ENCODE measurements at places on chromosomes 6 and 20.

- no peak for DNase-seq
These were observed 22.2 kb downstream of the OLIG3 start for GRCh38 chr6:137471986-137472385.

- no peak for DNase-seq
These were observed 328.4 kb downstream of the BCKDHB start for GRCh38 chr6:80434691-80435350.

DNA sequence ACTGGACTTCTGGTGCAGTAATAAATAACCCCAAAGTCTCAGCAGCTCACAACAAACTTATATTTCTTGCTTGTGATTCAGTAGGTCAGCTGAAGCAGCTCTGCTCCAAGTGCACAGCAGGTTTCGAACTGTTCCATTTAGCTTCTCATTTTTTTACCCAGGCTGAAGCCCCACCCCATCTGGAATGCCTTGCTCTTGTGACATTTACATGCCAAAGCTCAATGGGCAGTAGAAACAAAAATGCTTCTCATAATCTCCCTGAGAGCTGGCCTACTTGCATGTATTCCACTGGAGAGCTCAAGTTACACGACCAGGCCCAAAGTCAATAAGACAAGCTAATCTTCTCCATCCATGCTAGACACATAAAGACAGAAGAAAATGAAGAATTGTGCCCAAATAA lies 165.2 kb downstream of the HAO1 start:
- DNase-seq, result peak; percentile 40

DNA sequence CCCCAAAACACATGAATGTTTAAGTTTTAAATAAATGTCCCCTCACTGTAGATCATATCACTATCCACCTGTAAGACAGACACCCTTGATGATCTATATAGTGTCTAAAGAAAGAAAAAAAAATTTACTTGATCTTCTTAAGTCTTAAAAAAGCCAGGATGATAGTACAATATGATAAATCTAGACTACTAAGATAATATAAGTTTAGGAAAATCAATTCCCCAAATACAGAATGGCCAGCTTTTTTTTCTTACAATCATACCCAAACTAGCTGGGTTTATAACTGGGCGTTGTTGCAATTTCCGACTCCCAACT lies 14.4 kb downstream of the ZNF217 start:
- no peak for DNase-seq

DNA sequence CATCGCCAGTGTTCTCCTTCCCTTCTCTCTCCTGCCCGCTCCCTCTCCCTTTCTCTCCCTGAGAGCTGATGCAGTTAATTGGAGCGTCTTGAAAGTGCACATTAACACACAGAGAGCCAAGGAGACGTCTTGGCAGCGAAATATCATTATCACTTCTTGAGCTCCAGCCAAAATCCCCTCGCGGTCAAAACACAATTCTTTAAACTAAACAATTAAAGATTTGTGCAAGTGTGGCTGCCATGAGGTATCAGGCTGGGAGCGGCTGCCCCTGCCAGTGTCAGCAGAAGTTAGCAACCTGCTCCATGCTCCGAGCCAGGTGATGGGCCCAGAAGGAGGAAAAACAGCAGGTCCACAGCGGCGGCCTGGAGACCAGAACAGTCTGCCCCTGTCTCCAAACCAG lies 100.9 kb upstream of the FOXP4 start:
- DNase-seq, result no peak

GRCh38 chr20:14312001-14312400 lies 25.4 kb downstream of the FLRT3 start:
- no peak for DNase-seq

GRCh38 chr20:6882561-6883291 lies 115.2 kb downstream of the BMP2 start:
- DNase-seq, result peak; percentile 4

DNA sequence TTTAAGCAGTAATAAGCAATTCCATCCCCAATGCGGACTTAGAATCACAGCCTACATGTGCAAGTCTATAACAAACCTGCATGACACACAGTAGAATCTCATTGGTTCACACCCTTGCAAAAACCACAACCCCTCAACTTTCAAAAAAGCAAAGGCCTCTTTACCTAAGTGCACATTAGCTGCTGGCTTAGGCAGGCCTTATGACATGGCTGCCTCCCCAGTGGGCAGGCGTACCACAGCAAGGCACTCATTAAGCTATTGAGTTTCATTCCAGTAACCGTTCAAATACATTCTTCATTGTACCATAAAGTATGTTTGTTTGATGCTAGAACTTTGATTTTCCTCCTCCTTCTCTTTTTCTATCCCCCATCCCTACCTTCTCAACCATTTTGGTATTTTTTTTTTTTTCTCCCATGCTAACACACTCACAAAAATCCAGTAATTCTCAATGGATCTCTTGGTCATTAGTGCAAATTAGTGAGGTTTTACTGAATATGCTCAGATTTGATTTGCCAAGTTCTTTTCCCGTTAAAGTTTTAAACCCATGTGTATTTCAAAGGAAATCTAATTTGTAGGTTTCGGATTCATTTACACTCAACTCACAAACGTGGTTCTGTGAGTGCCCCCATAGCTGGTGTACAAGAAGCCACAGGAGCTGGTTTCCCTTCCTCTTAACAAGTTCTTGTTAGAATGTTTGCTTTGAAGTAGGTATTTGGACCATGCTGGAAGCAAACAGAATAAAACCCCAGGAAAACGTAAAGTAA lies 460.4 kb upstream of the RUNX2 start:
- no peak for DNase-seq

DNA sequence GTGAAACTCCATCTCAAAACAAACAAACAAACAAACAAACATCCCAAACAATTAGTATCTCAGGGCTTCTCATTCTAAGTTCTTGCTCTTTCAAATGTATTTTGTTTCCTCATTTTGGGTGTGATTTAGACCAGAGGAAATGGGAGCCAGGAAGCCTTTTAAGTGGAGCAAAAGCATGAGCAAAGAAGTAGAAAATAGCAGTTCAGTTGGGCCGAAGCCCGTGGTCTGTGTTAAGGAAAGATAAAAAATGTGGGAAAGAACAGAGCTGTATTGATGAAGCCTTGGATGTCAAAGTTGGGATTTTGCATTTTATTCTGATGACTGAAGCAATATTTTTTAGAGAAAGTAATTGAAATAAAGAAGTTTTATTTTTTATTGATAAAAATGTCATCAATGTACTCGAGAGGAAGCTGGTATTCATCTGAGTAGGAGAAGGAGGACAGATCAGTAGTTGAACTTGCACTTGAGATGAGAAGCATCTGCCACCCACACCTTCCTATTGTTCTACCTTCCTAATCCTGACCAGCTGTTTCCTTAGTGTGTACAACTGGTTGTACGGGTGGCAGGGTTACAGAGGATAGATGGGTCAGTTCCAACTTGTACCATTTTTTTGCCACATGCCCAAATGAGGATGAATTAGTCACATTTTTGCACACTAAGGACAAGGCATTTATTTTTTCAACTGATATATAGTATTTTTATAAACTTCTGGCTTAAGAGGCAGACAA lies 56.1 kb downstream of the KIAA0408 start:
- no peak for DNase-seq

DNA sequence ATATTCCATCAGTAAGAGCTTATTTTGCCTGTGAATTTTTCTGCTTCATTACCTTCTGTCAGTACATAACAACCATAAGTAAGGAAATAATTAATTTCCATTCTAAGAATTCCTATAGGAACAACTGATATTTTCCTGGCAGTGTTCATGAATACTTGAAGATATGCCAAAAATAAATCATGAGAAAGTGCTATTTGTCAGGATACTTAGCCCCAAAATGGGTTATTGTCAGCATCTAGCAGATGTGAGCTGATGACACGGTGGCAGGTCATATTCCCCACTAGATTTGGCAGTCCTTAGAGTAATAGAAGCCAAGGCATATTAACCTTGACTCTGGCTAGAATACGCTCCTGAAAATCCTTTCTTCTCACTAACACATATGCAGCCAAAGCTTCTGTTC lies 43.2 kb upstream of the CRISP1 start:
- no peak for DNase-seq

DNA sequence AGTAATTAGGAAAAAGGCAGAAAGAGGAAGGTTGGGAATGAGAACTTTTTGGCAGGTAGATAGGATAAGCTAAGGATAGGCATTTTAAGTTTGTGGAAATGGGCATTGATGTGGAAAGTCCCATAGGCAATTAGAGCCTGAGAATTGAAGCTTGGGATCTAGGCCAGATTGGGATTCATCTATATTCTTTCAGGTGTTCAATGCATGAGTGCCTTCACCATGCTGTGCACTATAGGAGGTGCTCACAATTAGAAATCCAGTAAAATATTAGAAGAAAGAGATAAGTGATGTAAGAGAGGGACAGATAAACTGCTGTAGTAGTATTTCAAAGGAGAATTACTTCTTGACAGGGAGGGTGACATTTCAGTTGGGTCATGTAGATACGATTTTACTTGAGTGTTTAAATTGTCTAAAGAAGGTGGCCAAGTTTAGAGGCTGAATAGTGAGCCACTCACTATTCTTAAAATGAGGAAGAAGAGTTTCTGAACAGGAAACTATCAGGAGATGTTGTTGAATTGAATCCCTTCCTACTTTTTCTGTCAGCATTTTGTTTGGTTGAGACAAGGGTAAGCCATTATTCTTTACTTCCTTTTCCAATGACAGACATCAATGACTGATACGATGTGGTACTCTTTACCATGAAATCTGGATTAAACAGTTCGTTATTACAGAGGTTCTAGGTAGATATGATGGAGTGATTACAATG lies 31.0 kb upstream of the CTAGE9 start:
- no peak for DNase-seq

GRCh38 chr20:40333591-40333990 lies 355.4 kb downstream of the MAFB start:
- no peak for DNase-seq

DNA sequence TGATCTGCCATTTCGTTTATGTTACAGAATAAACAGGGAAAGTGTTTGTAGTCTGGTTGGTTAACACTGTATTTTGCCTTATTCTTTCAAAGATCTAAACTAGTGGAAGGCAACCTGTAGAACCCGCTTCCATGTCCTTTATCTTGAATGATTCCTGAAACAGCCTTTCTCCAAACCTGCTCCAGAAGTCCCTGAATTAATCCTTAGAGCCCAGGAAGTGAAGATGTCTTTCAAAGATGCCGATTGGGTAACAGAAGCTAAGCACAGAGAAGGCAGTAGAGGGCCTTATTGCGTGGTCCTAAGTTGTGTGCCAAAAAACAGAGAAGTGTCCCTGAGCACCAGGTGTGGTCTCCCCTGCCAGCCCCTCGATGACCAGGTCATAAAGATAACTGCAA lies 19.2 kb upstream of the ZSCAN16 start:
- peak; percentile 53 for DNase-seq

DNA sequence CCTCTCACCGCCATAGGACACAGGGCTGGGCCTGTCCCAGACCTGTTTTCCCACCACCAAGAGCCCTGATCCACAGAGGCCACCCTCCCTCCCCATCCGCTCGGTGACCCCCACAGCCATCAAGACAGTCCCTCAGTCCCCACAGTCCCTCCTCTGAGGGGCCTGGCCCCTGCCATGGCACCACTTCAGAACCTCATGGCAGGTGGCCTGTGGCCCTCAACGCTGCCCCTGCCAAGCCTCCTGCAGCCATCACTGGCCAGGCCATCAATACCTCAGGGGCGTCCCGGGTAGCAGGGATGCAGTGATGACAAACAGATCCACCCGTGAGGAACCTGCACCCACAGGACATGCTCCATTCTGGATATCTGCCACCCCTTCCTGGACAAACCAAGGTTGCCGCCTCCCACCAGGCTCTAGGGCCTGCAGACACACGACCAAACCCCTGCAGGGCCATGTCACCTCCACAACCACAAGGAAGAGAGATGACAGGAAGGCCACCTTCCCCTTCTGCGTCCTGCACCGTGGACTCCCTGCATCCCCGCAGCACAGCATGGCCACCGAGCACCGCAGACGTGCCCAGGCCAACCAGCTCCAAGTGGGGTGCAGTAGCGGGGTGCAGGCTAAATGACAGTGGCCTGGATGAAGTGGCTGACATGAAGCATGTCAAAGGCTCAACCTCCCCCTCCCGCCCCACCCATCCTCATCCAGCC lies 14.0 kb downstream of the TAF4 start:
- no peak for DNase-seq

GRCh38 chr20:11687546-11688292 lies 230.0 kb upstream of the BTBD3 start:
- DNase-seq, result no peak

- peak; percentile 84 for DNase-seq
These were observed 6.7 kb downstream of the MTCH1 start for GRCh38 chr6:36979347-36979742.

DNA sequence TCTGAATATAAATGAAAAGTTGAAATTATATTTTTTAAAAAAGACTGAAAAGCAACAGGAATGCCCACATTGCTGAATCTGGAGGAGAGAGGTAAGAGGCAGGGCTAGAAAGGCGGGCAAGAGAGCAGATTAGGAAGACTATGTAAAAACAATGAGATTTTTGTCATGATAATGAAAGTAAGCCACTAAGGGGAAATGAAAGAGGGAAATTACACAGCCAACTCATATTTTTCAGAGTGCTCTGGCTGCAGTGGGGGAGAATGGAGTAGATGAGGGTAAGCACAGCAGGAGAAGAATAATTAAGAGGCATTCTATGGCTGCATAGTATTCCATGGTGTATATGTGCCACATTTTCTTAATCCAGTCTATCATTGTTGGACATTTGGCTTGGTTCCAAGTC lies 281.9 kb downstream of the PKHD1 start:
- DNase-seq, result no peak

DNA sequence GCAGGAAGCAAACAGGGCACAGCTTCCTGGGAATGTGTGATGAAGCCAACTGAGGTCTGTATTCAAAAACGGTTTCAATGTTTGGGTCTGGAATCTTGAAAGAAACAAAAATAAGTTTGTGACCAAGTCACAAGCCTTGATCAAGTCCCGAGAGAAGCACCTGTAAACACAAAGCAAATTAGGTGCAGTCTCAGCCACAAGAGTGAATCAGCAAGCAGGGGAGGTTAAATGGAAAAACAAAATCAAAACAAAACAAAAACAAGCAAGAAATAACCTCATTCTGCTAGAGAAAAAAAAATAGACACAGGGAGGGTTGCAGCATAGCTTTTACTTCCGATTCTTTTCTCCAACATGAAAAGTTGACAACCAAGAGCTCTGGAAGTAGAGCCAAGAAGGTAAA lies 201.7 kb downstream of the CLIC5 start:
- DNase-seq, result no peak

DNA sequence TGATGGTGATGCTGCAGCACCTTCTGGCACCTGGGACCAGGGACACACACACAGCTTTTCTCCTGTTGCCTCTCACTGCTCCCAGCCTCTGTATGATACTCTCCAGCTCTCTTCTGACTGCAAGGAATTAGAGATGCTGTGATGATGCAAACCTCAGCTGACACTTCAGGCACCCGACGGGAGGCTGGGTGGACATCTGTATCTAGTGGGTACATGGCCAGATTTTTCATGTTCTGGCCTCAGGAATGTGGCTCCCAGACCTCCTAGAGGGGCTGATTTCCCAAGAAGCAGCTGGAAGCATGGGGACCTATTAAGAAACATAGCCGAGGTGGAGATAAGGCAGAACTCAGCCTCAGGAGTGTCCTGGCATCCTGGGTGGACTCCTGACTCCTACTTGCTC lies 6.8 kb upstream of the EPB41L1 start:
- DNase-seq, result peak; percentile 63

- DNase-seq, result no peak
These were observed 214.3 kb upstream of the MYLIP start for GRCh38 chr6:15914553-15914952.

- peak; percentile 57 for DNase-seq
These were observed 17.1 kb upstream of the BEND3 start for GRCh38 chr6:107132330-107132954.

- peak; percentile 92 for DNase-seq
These were observed 32.8 kb downstream of the TNXB start for GRCh38 chr6:32076321-32076809.

Data from GM23248 (cell line).